Fibroblast of skin of back (primary cell): ENCODE measurements at places on chromosomes 7 and 10.
A peak's percentile ranks its signal among the peaks of the same experiment; 100 is the strongest.

DNA sequence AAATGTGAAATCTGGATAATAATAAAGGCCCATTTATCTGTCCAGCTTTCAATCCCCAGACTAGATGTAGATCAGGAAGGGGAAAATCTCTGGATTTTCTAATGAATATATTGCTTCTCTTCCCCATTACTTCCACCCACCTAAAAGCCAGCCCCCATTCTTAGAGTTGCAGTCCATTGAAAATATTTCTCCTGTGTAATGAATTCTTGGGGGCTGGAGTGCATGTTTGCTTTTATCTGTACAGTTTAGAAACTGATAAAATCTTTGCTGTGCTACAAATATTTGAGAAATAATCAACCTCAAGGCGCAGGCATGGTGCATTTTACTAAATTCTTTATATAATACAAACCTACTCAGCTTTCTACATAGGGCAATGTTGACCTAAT lies 180.8 kb downstream of the ARID5B start:
- no peak for DNase-seq

DNA sequence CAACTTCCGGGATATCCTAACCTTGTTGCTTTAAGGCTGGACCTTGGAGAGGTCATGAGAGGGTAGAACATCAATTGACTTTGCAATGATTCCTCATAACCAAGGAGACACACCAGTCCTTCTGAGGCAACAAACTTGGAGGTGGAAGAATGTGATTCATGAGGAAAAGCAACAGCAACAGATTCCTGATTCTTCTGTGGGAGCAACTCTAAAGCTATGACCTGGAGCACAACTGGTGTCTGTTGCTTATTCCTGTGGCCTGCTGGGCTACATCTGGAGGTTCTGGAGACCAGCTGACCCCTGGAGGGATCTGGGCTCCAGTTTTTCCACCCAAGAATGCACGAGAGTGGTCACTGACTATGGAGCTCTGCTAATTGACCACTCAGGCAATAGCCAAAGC lies 116.6 kb downstream of the CREB5 start:
- peak; percentile 19 for DNase-seq

- DNase-seq, result peak; percentile 82
Observed at GRCh38 chr7:40232242-40232893, 97.6 kb downstream of the SUGCT start.

GRCh38 chr10:129962872-129963640 lies 1.0 kb downstream of the EBF3 start:
- peak; percentile 55 for DNase-seq

GRCh38 chr7:17787257-17787656 lies 153.0 kb downstream of the SNX13 start:
- no peak for DNase-seq
